Sigmoid colon (tissue), 7 donors: ENCODE measurements at places on chromosomes 12 and 14. TPM values are rescaled to one million over a fixed set of nuclear protein-coding genes. Genes with fewer than 3 reads are reported as not detected.
A peak's percentile ranks its signal among the peaks of the same experiment; 100 is the strongest.

GRCh38 chr12:56204275-56204674 is 15.0 kb upstream of the SMARCC2 start:
- peaks cover 48% of the 10 kb centered on the region for H3K36me3 ChIP-seq
- H3K4me1 ChIP-seq, result no peaks in the 10 kb centered on the region
- H3K27me3 ChIP-seq, result no peaks in the 10 kb centered on the region
- DNase-seq, result no peak

- no peak overlapping the region for H3K4me3 ChIP-seq
- H3K27ac ChIP-seq, result no peak overlapping the region
- no peaks in the 10 kb centered on the region for H3K36me3 ChIP-seq
- no peaks in the 10 kb centered on the region for H3K4me1 ChIP-seq
- DNase-seq, result no peak
Measured at GRCh38 chr14:89139404-89140247, 277.4 kb downstream of the FOXN3 start.

- DNase-seq, result no peak
- H3K36me3 ChIP-seq, result no peaks in the 10 kb centered on the region
- H3K4me3 ChIP-seq, result no peak overlapping the region
- no peaks in the 10 kb centered on the region for H3K4me1 ChIP-seq
Measured at GRCh38 chr12:28164644-28165275, 25.5 kb upstream of the CCDC91 start.

- H3K4me1 ChIP-seq, result no peaks in the 10 kb centered on the region
- no peak for DNase-seq
- H3K27ac ChIP-seq, result no peak overlapping the region
- H3K36me3 ChIP-seq, result no peaks in the 10 kb centered on the region
- no peaks in the 10 kb centered on the region for H3K27me3 ChIP-seq
Measured at GRCh38 chr14:104224131-104224505, 85.7 kb downstream of the KIF26A start.

Gene BCL2L2
- total RNA-seq, result 106 TPM

DNA sequence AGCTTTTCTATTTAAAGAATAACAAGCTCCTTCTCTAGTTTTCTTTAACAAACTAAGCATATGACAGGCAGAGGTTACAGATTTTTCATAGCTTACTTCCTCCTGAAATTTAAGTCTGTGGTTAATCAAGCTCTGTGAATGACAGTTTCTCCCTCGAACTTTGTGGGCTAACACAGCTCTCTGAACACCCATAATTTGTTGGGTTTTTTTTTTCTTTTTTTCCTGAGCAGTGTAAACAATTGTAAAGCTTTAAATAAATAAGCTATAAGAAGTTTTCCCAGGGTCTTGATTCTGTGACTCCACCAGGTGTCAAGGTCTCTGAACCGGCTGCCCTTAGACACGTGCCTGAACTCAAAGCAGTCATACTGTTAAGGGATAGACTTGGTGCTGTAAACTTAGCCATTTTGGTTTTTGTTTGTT is 128.1 kb upstream of the AMIGO2 start:
- no peaks in the 10 kb centered on the region for H3K27me3 ChIP-seq
- H3K27ac ChIP-seq, result no peak overlapping the region
- no peaks in the 10 kb centered on the region for H3K36me3 ChIP-seq
- H3K4me3 ChIP-seq, result no peak overlapping the region

DNA sequence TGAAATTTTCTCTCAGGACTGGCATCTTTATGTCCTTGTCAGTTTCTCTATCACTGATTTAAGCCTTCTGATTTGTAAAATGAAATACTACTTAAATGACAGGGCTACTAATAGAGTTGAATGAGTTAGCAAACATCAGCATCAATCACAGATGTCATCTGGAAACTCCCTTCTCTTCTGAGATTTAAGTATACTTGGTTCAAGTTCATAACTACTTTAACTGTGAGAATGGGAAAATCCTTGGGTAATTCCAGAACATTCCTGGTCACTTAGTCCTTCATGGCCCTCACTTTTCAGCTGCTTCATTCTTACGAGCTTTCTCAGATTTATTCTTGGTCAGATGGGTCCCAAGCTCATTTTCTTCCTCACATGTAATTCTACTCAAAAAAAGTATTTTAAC is 1655.3 kb upstream of the FLRT2 start:
- no peaks in the 10 kb centered on the region for H3K36me3 ChIP-seq
- H3K4me1 ChIP-seq, result peaks cover 15% of the 10 kb centered on the region
- no peaks in the 10 kb centered on the region for H3K27me3 ChIP-seq

DNA sequence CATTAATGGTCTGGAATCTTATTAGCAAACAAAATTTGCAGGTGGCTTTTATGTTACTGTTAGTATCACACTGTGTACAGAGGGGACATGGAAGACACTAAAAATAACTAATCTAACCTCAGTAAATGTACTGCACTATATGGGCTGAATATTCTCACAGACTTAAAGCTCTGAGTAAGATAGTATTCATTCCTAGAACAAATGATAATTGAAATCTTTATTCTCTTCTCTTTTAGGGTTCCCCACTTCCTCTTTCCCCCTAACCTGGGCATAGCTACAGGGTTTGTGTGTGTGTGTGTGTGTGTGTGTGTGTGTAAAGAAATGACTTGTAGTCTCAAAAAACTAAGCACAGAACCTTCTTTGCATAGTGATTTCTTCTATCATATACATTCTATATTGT is 21.4 kb upstream of the HECTD1 start:
- no peaks in the 10 kb centered on the region for H3K27me3 ChIP-seq
- no peaks in the 10 kb centered on the region for H3K36me3 ChIP-seq
- no peaks in the 10 kb centered on the region for H3K4me1 ChIP-seq
- no peak for DNase-seq
- peak overlapping the region; percentile 51 for H3K27ac ChIP-seq
